AG04450 (cell line): ENCODE measurements at places on chromosomes 2 and 18. TPM values are rescaled to one million over a fixed set of nuclear protein-coding genes. Genes with fewer than 3 reads are reported as not detected.

The TRAK2 gene
- polyA plus RNA-seq: 32.7 and 38.4 TPM in 2 replicates

The SERPINE2 gene
- 24.0 and 32.0 TPM in 2 replicates for polyA plus RNA-seq

The FOSL2 gene
- polyA plus RNA-seq: 45.3 and 50.3 TPM in 2 replicates

The BUB1 gene
- polyA plus RNA-seq: 9.1 and 14.1 TPM in 2 replicates

The DLGAP1 gene
- 0.09 and 0.17 TPM in 2 replicates for polyA plus RNA-seq

The HOXD1 gene
- not detected in 2 replicates for polyA plus RNA-seq

The POTEC gene
- polyA plus RNA-seq: not detected in 2 replicates

The RNF181 gene
- 260 and 351 TPM in 2 replicates for polyA plus RNA-seq

The SERPINB4 gene
- polyA plus RNA-seq: not detected in 2 replicates

The PARD3B gene
- 8.5 and 9.2 TPM in 2 replicates for polyA plus RNA-seq

The CCDC68 gene
- polyA plus RNA-seq: 7.3 and 9.5 TPM in 2 replicates

The VIT gene
- not detected in 2 replicates for polyA plus RNA-seq

The ZC3H6 gene
- polyA plus RNA-seq: 1.5 and 1.9 TPM in 2 replicates

- no peak for DNase-seq
These were observed 69.3 kb downstream of the MBP start for GRCh38 chr18:77063260-77063659.

DNA sequence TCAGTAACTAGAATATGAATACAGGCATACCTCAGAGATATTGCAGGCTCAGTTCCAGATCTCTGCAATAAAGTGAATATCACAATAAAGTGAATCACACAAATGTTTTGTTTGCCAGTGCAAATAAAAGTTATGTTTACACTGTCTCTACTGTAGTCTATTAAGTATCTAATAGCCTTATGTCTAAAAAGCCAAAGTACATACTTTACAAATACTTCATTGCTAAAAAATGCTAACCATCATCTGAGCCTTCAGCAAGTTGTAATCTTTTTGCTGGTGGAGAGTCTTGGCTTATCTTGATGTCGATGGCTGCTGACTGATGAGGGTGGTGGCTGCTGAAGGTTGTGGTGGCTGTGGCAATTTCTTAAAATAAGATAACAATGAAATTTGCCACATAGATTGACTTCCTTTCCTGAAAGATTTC lies 159.4 kb downstream of the MYO1B start:
- DNase-seq: no peak

GRCh38 chr2:54233832-54234649 lies 22.0 kb downstream of the TSPYL6 start:
- no peak for DNase-seq

GRCh38 chr2:136402281-136402680 lies 284.3 kb upstream of the CXCR4 start:
- DNase-seq: no peak

GRCh38 chr2:190994148-190994547 lies 19.8 kb downstream of the STAT1 start:
- DNase-seq: no peak

- no peak for DNase-seq
These were observed 820 bp upstream of the MATN3 start for GRCh38 chr2:20013126-20013849.

DNA sequence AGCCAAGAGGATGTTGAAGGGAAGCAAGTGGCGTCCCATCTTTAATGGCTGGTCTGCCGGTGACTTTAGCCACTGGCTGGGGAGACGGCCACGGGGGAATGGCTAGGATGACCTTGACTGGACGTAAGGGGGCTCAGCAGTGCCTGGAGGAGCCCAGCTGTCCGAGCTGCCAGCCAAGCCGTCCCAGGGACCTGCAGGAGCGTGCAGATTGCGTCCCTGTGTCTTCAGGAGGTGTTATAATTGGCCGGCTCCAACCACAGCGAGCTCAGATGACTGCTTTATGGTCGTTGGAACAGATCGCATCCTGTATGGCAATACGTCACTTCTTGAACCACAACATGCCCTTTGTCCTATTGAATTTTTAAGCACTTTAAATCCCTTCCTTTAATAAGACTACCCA lies 204.6 kb downstream of the EIPR1 start:
- DNase-seq: no peak

DNA sequence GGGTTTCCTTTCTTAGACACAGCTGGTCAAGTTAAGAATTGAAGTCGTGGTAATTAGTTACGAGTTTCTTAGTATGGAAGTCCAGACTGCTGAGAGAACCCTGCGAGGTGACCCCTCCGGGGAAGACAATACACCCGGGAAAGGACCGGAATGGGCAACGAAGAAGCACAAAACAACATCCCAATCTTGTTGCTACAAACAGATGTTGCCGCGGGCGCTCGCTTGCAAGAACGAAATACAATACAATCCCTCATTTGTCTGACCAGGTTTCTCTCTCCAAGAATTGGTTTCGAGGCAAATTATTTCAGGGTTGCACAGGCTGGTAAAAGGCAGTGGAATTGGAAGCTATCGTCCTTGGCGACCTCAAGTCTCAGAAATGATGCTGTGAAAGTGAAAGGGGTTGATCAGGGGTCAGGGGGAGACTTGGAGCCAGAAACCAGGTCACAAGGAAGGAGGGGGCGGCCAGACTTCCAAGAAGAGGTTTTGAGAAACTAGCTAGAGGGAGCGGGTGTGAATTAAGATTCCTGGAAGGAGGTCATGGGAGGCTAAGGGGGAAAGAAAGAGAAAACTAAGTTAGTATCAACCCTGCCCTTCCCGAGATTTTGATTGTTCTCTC lies 401.9 kb downstream of the HRH4 start:
- no peak for DNase-seq

DNA sequence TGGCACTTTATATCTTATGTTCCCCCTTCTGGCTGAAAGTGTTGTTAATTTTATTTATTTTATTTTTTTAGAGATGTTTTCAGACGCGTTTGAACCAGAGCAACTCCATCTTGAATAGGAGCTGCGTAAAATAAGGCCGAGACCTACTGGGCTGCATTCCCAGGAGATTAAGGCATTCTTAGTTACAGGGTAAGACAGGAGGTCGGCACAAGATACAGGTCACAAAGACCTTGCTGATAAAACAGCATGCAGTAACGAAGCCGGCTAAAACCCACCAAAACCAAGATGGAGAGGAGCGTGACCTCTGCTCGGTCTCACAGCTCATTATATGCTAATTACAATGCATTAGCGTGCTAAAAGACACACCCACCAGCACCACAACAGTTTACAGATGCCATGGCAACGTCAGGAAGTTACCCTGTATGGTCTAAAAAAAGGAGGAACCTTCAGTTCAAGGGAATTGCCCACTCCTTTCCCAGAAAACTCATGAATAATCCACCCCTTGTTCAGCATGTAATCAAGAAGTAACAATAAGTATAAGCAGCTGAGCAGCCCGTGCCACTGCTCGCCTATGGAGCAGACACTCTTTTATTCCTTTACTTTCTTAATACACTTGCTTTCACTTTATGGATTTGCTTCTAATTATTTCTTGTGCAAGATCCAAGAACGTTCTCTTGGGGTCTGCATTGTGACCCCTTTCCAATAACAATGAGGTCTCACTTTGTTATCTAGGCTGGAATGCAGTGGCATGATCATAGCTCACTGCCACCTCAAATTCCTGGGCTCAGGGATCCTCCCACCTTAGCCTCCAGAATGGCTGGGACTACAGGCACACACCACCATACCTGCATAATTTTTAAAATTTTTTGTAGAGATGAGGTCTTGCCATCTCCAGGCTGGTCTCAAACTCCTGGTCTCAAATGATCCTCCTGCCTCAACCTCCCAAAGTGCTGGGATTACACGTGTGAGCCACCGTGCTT lies 55.9 kb downstream of the CACNB4 start:
- DNase-seq: no peak

- DNase-seq: no peak
These were observed 13.9 kb downstream of the FN1 start for GRCh38 chr2:215421859-215422461.

DNA sequence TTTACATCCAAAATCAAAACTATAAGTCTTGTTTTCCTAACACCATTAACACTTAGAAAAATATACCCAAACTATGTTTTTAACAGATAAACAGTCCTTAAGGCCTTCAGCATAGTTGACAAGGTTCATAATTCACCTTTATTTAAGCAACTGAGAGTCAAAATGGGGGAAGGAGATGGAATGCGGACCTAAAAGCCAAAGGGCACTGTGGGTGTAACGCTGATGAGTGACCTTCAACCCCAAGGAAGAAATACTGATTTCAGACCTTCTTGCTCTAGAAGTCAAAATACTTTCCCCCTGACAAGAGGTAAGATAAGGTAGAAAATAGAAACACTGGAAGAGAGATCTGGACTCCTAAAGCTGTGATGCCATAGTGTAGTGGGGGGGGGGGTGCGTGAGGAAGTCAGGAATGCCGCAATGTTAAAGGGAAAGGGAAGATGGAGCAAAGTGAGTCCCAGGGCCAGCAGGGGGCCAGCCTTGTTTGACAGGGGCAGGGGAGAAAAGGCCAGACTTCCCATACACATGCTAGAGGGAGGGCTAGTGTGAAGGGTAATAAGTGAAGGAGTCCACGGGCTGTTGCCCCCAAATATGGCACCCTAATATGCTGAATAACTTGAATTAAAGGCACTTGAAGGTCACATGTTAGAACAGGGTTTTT lies 31.4 kb downstream of the CCDC93 start:
- DNase-seq: no peak

GRCh38 chr2:201618744-201619662 lies 24.3 kb downstream of the TMEM237 start:
- DNase-seq: peak; percentile 59

GRCh38 chr2:198297350-198297749 lies 493.0 kb downstream of the PLCL1 start:
- no peak for DNase-seq

GRCh38 chr2:17672583-17673317 lies 80.9 kb downstream of the SMC6 start:
- no peak for DNase-seq

GRCh38 chr18:49967171-49967570 lies 153.8 kb upstream of the ACAA2 start:
- no peak for DNase-seq

DNA sequence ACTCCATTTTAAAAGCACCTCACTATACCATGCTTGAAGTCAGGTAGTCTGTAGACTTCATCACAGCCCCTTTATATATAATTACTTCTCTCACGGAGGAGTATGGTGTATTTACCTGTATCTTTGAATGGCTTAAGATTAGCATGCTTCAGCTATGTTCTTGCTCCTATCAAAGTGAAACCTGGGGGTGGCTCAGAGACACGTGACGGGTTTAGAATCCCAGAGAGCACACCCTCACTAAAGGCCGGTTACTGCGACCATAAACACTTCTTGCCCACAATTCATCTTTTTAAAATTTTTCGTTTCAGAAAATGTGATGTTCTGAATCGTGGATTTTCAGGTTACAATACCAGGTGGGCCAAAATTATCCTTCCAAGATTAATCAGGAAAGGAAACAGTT lies 3.6 kb downstream of the IAH1 start:
- DNase-seq: no peak

GRCh38 chr2:242085941-242086621 lies 216.6 kb downstream of the RTP5 start:
- no peak for DNase-seq

DNA sequence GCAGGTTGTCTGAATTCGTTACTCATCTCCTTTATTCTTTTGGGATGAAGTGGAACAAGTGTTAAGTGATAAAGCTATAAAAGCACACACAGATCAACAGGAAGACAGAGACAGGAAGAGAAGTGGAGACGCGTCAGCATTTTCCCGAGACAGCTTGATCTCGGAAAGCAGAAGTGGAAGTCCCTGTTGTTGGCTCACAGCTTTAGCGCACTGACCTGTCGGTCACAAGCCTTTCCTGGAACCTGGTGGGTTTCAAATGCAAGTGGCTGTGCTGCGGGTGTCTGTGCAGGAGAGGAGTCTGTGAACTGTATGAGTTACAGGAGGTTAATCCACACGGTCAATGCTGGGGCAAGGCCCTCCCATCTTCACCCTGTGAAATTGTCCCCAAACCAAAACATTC lies 116.6 kb upstream of the PELI1 start:
- no peak for DNase-seq

- peak; percentile 53 for DNase-seq
These were observed 101.8 kb downstream of the CD226 start for GRCh38 chr18:69845593-69846506.

DNA sequence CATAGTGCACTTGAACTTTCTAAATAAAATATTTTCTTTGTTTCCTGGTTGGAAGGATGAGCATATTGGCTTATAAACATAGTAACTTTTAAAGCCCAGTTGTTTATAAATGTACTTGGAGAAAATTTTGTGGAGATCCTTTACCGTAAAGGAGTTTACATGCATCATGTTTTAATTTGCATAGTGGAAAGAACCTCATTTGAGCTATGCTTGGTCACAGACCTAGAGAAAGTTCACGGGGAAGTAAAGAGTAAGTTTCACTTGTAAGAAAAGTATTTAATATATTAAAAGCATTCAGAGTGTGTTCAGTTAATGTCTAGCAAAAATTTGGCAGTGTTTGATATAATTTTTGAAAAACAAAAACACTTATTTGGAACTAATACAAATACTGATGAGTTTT lies 45.3 kb downstream of the PIKFYVE start:
- DNase-seq: no peak

- no peak for DNase-seq
These were observed 619 bp downstream of the GALM start for GRCh38 chr2:38666556-38666910.

DNA sequence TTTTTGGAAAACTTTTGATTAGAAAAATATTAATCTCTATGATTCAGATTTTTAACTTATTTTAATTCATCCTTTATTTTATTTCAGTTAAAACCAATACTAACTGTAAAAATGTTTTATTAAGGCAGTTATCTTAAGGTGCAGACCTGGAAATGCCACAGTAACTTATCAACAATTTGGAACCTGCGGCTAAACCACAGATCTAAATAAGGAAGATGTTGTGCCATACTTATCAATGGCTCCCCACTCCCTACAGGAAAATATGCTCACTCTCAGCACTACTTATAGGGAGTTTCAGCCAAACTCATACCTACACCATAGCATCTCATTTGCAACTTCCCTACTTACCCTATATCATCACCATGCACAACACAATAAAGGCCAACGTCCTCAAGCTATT lies 226.9 kb upstream of the KYNU start:
- no peak for DNase-seq

GRCh38 chr2:237192881-237193280 lies 107.2 kb downstream of the COPS8 start:
- DNase-seq: no peak
